Renal pelvis (tissue), 12 donors: ENCODE measurements at places on chromosomes 7 and 10. TPM values are rescaled to one million over a fixed set of nuclear protein-coding genes. Genes with fewer than 3 reads are reported as not detected.

Gene TLX1
- polyA plus RNA-seq = not detected

Gene MYH16
- polyA plus RNA-seq = 0.39 TPM

Gene TCERG1L
- polyA plus RNA-seq = 2.6 TPM

DNA sequence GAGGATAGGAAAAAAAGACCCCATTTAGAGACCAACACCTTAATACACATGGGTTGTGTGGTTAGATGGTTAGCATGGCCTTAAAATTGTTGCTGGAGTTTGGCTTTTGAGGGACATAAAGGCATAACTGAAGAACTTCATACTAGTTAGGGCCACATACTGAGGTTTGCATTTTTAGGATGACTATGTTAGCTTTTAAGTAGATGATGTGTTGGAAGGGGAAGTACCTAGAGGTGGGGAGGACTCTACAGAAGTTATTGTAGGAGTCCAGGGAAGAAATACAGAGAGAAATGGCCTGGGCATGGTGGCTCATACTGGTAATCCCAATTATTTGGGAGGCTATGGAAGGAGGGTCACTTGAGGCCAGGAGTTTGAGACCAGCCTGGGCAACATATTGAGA, 40.5 kb downstream of the ENTPD1 start:
- no peak for DNase-seq

DNA sequence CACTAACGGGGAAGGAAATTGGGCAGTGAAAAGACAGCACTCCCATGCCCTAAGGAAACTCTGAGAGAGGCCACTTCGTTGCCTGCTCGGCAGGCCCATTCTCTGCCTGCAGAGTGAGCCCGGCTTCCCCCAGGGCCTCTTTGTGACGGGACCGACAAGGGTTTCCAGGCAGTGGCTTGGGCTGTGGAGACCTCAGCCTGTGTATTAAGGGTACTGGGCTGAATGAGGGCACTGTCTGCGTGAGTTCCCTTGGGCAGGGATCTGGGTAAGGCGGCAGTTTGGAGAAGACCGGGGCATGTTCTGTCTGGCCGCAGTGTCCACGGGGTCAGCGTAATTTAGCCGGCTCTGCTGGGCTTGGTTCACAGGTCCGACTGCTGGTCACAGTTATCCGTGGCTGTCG, 237.2 kb downstream of the MGMT start:
- DNase-seq = no peak

DNA sequence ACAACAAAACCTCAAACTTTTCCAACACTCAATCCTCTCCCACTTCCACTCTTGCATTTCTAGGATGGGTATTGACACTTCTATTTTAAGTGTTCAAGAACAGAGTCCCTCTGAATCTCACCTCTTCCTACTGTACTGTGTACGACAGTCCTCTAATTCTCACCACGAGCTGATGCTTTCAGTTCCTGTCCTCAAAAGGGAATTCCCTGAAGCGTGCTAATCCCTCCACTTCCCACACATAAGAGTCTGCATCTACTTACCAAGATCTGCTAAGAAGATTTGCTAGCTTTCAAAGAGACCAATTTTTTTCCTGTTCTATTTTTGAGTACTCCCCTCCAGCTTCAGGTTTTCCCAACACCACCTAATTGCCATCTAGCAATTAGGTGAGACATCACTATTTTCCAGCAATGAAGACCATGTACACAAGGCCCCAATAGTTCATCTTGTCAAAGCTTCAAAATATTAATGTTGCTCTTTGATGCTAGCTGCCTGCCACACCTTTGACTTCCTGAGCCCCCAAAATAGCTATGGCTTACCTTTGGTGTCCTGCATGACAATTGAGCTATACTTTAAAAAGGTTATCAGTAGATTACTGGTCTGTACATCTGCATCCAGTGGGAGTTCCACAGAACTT, 54.4 kb downstream of the ARMH3 start:
- DNase-seq = no peak

- DNase-seq = no peak
Measured at GRCh38 chr7:107158028-107158427, 10.8 kb upstream of the HBP1 start.

DNA sequence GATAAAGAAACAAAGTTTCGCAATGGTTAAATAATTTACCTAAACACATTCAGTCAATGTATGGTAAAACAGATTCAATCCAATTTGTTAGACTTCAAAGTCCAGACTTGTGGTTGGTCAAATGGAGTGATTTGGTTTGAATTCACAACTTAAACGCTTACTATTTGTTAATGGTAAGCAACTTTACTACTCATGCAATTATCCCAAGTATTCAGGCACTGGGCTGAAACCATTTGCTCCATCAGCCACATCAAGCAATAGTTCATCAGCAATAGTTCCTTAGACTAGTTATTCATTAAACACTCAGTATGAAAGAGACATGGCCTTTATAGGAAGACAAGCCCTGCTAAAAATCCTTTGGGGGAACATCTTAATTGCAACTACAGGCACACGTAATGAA, 253.0 kb downstream of the AGMO start:
- DNase-seq = no peak

- peak; percentile 57 for DNase-seq
Measured at GRCh38 chr7:490461-491291, 29.0 kb downstream of the PDGFA start.

DNA sequence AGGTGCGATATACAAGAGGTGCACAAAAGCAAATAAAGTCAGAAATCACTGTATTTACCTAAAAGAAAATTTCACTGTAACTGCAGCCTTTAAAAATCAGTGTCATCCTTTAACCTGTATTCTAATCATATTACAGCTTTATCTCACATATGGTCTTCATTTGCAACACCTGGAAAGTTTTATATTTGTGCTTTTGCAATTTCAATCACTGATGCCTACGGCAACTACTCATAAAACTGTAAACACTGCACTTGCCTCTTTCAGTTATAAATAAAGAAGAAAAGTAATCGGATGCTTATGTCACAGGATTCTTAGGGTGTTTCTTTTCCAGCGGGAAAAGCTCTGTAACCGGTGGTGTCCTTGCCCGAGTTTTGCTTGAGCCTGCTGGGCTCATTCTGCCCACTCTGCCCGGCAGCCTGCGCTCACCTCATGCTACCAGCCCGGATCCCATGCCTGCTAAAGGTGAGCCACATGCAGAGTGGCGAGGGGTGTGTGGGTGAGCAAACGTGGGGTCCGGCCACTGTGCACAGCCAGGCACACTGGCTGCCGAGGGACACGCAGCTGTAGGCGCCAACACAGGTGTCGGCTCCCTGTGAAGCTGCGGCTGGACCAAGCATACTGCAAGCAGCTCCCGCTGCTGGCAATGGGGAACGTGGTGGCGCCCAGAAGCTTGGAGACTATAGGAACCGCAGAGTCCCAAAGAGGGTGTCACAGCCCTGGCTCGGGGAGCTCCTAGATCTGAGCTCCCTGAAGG, 56.3 kb upstream of the ABCB5 start:
- DNase-seq = no peak
